Upper lobe of left lung (tissue), 6 donors: ENCODE measurements at places on chromosomes 1 and 21.

- H3K27ac ChIP-seq = no peak overlapping the region
- H3K27me3 ChIP-seq = no peaks in the 10 kb centered on the region
These were observed 36.7 kb upstream of the IGSF3 start for GRCh38 chr1:116704278-116704677.

GRCh38 chr1:190658907-190659306, 181.2 kb upstream of the BRINP3 start:
- H3K36me3 ChIP-seq = no peaks in the 10 kb centered on the region
- no peaks in the 10 kb centered on the region for H3K4me1 ChIP-seq

- DNase-seq = no peak
- no peak overlapping the region for H3K4me3 ChIP-seq
- H3K27ac ChIP-seq = no peak overlapping the region
These were observed 16.8 kb downstream of the SUCO start for GRCh38 chr1:172549621-172550280.

DNA sequence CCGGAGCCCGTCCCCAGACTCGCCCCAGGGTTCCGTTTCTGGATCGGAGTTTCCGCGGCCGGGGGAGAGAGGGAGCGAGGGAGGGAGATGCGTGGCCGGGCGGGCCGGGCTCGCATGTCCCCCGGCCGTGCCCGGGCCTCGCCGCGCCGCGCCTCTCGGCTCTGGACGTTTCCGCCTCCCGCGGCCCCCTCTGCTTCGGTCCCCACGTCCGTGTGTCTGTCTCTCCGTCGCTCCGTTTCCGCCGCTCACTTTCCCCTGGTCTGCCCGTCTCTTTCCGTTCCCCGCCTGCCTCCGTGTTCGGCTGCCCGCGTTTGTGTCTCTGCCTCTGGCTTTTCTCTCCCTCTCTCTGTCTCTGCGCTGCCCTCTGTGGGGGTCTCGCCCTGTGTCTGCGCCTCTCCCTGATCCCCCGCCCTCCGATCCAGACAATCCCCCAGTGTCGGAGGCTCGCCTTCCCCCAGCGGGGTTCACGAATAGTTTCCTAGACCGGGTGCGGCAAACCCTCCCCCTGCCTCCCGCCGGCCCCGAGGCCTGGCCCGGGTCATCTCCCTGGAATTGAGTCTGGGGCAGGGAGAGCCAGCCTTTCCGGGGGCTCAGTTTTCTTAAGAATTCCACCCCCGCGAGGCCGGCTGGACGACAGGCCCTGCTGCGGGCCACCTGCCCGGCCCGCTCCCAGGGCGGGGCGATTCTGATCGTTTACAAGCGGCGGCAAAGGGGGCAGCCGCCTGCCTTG, 735 bp downstream of the NBL1 start:
- H3K27me3 ChIP-seq = no peaks in the 10 kb centered on the region
- H3K36me3 ChIP-seq = no peaks in the 10 kb centered on the region
- peak; percentile 88 for DNase-seq
- H3K4me3 ChIP-seq = peak overlapping the region; percentile 59

GRCh38 chr1:187032982-187033692, 204.4 kb downstream of the PLA2G4A start:
- no peak overlapping the region for H3K27ac ChIP-seq
- H3K27me3 ChIP-seq = no peaks in the 10 kb centered on the region
- no peaks in the 10 kb centered on the region for H3K36me3 ChIP-seq
- H3K4me3 ChIP-seq = no peak overlapping the region
